ENCODE measurements at places on chromosomes 6 and 20.

GRCh38 chr6:109963598-109964170 is 14.4 kb upstream of the GPR6 start:
- no peak for DNase-seq

- DNase-seq: no peak
Observed at GRCh38 chr6:33737267-33738026, 9.3 kb downstream of the IP6K3 start.

DNA sequence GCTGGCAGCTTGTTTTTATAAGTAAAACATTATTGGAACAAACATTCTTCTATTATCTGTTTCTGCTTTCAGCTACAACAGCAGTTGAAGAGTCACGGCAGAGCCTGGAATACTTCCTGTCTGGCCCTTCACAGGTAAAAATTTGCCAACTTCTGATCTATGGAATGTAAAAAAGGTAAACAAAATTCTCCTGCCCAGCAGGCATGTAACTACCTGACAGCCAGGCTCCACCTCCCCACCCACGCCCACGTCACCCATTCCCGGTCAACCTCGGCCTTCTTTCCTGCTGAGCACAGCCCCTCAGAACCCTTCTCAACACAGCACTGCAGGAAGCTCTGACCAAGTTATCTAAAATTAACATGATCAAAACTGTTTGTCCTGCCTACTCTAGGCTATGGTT is 166.0 kb downstream of the DLL1 start:
- no peak for DNase-seq

DNA sequence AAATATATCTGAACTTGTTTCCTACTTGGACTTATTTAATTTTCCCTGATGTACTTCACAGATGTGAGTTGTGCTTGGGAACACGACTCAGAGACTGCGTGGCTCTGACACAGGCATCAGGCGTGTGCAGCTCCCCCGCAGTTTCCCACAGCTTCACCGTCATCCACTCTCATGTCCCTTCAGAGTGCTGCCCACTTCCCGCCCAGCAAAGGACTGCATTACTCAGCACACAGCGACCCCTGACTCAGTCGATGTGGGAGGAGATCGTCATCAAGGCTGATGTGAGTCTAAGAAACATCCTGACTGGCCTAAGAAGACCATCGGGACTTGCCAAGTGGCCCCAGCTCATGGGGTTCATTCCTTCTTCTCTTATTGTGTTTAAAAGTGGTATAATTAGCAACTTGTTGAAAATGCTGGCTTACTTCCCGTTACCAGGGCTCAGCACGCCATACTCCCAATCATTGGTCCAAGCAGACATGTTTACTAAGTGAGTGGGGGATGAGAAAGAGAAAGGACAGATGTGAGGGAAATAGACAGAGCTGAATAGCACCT is 539.4 kb upstream of the JARID2 start:
- DNase-seq: peak; percentile 69

DNA sequence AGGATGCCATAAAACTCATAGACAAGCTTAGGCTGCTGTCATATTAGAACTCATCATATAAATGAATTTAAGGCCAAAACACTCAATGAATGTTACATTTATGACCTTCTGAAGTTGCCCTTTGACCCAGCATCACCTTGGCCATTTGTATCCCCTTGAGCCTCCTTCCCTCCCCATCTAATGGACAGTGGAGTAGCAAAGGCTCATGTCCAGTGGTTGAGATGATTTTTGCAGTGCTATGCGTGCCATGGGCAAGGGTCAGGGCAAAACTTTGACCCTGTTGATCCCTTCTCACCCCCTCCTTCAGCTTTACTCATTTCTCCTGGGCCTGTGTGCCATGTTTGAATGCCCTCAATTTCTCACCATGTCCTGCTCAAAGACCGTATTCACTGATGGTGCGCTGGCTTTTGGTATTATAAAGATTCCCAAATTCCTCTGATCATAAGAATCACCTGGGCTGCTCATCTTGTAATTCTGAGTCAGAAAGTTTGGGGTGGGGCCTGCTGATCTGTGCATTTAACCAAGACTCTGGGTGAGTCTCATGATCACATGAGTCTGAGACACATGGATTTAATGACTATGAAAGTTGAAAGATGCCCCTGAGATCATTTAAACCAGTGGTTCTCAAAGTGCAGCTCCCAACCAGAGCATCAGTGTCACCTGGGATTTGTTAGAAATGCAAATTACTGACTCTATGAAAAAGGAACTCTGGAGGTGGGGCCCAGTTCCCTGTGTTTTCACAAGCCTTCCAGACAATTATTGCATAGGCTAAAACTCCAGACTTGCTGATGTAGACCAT is 57.5 kb upstream of the IL20RA start:
- DNase-seq: no peak

GRCh38 chr6:145372671-145373151 is 362.6 kb downstream of the EPM2A start:
- DNase-seq: no peak

DNA sequence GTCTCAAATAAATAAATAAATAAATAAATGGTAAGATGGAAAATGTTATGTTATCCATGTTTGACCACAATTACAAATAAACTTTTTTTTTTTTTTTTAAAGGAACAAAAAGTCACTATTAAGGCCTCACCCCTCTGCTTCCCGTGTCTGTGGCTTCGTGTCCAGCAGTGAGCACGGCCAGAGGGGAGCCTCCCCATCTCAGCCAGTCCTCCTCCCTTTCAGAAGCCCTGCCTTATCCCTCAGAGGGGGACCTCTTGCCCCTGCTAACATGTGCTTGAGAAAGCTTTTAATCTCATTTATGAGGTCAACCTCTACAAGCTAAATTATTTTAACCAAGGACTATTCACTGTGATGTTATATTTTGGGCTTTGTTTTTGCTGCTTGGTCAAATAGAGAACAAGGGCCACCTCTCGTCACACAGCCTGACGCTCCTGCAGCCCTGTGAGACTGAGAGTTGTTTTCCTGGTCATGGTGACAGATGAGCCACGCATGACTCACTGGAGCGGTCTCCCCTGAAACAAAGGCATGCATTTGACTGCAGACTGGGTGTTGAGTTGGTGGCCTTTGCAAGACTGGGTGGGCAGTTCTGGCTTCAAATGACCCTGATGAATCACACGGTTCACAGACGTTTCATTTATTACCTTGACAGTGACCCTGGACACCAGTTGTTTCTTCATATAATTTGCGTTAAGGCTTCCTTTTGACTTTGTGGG is 131.8 kb downstream of the TIAM2 start:
- peak; percentile 37 for DNase-seq

DNA sequence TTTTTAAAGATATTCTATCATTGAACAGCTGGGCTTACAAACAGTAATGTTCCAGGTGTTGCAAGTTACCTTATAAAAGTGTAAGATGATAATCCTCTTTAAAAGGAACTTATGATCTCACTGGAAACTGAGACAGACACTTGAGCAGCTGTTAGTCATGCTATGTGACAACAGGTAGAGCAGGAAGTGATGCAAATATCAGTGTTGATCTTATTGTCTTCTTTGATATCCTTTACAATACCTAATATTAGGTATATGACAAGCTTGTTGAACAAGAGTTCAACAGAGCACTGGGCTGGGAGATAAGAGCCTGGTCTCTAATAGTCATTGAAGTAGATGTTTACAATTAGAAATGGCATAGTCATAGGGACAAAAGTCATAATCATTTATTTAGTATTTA is 150.0 kb downstream of the UBE3D start:
- DNase-seq: no peak

- DNase-seq: no peak
Observed at GRCh38 chr20:60648556-60648955, 603.5 kb upstream of the CDH4 start.

All from stimulated activated CD4-positive, alpha-beta T cell treated with anti-CD3 and anti-CD28 coated beads, TNF-alpha, amount 100 ng/mL, for 24 hours (primary cell).